Activated CD8-positive, alpha-beta memory T cell treated with anti-CD3 and anti-CD28 coated beads, Interleukin-2, amount 10 ng/mL, durations not matched to agents 7 days and 5 days (primary cell): ENCODE measurements at places on chromosomes 2 and 18. TPM values are rescaled to one million over a fixed set of nuclear protein-coding genes. Genes with fewer than 3 reads are reported as not detected.

DNA sequence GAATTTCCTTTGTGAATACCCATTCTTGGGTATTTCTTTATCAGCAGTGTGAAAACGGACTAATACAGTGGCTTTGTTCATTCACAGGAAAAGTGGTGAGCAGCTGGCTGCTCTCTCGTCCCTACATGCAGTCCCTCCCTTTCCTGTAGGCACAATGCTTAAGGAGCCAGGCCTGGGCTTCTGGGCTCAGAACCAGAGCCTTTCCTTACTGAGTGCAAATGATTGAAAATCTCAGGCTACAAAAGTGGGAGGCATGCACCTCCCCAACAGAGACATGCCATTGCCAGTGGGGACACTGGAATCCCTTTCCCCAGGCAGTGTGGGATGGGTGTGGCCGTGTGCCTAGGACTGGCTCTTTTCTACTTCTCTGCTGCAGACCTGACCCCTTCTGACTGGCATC lies 61.3 kb downstream of the MCFD2 start:
- no peak overlapping the region for H3K27ac ChIP-seq
- no peaks in the 10 kb centered on the region for H3K36me3 ChIP-seq
- no peak overlapping the region for H3K4me3 ChIP-seq
- H3K27me3 ChIP-seq, result no peaks in the 10 kb centered on the region
- H3K4me1 ChIP-seq, result no peaks in the 10 kb centered on the region

GRCh38 chr18:30175621-30176225 lies 866.8 kb downstream of the DSC3 start:
- no peak for DNase-seq
- no peaks in the 10 kb centered on the region for H3K36me3 ChIP-seq
- H3K27me3 ChIP-seq, result no peaks in the 10 kb centered on the region
- no peaks in the 10 kb centered on the region for H3K4me1 ChIP-seq
- no peak overlapping the region for H3K4me3 ChIP-seq

CRYGC gene
- not detected for total RNA-seq

MOCOS gene
- 0.40 TPM for total RNA-seq

DSC2 gene
- not detected for total RNA-seq

MSTN gene
- total RNA-seq, result not detected

CXCR1 gene
- total RNA-seq, result 0.54 TPM

DNA sequence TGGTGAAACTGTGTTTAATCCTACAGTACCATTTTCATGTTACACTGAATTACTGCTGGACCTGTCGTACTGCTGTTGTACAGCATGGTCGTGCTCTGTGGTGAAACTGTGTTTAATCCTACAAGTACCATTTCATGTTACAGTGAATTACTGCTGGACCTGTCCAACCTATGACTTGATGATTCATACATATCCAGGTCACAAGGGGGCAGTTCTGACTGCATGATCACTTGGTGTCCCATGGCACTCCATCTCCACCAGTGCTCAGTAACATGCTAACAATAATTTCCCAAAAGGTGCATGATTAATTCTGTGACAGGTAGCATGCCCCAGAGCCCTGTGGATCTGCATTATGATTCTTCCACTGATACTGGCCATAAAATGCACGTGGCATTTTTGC lies 101.6 kb downstream of the ADCYAP1 start:
- DNase-seq, result no peak
- H3K27me3 ChIP-seq, result no peaks in the 10 kb centered on the region
- no peak overlapping the region for H3K4me3 ChIP-seq
- H3K27ac ChIP-seq, result no peak overlapping the region

ALK gene
- total RNA-seq, result not detected

ZNF396 gene
- 1.1 TPM for total RNA-seq

GRCh38 chr2:160837416-160837815 lies 322.8 kb upstream of the TANK start:
- H3K36me3 ChIP-seq, result no peaks in the 10 kb centered on the region
- peaks cover 3% of the 10 kb centered on the region for H3K27me3 ChIP-seq
- H3K4me3 ChIP-seq, result no peak overlapping the region
- no peaks in the 10 kb centered on the region for H3K4me1 ChIP-seq

GRCh38 chr2:207897541-207898353 lies 127.6 kb downstream of the PLEKHM3 start:
- H3K4me3 ChIP-seq, result no peak overlapping the region
- DNase-seq, result no peak
- no peaks in the 10 kb centered on the region for H3K36me3 ChIP-seq
- no peaks in the 10 kb centered on the region for H3K4me1 ChIP-seq
- H3K27me3 ChIP-seq, result no peaks in the 10 kb centered on the region
- no peak overlapping the region for H3K27ac ChIP-seq
